ENCODE measurements at places on chromosomes 1 and 21. TPM values are rescaled to one million over a fixed set of nuclear protein-coding genes. Genes with fewer than 3 reads are reported as not detected.

HSD3B1 gene
- total RNA-seq = not detected

GABRD gene
- 1.1 TPM for total RNA-seq

MRPS15 gene
- 37.3 TPM for total RNA-seq

GRCh38 chr1:41758904-41759548, 159.7 kb downstream of the HIVEP3 start:
- peaks cover 6% of the 10 kb centered on the region for H3K4me1 ChIP-seq
- DNase-seq = no peak
- no peaks in the 10 kb centered on the region for H3K27me3 ChIP-seq
- H3K36me3 ChIP-seq = no peaks in the 10 kb centered on the region

GRCh38 chr1:234539666-234540403, 60.9 kb upstream of the TARBP1 start:
- H3K36me3 ChIP-seq = no peaks in the 10 kb centered on the region
- no peak for DNase-seq
- no peak overlapping the region for H3K4me3 ChIP-seq
- no peak overlapping the region for H3K27ac ChIP-seq
- no peaks in the 10 kb centered on the region for H3K27me3 ChIP-seq

DNA sequence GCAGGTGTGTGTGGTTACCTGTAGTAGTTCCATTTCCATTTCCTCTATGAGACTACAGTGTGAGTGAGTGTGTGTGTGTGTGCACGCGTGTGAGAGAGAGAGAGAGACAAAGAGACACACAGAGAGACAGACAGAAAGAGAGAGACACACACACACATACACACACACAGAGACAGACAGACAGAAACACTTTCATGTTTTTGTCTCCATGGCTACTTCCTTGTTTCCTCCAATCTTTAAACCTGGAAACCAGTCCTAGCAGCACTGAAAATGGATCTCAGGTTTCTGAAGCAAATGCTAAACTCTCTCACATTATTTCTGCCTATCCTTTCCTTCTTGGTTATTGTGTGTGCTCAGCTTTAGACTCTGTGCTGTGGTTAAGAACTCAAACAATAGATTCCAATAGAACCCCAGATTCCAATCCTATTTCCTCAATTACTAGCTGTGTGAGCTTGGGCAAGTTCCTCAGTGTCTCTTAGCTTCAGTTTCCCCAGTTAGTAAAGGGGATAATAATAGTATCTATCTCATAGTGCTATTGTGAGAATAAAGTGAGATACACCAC, 22.4 kb upstream of the ABCD3 start:
- no peaks in the 10 kb centered on the region for H3K4me1 ChIP-seq
- H3K36me3 ChIP-seq = no peaks in the 10 kb centered on the region
- no peak for DNase-seq
- H3K27ac ChIP-seq = no peak overlapping the region

DNA sequence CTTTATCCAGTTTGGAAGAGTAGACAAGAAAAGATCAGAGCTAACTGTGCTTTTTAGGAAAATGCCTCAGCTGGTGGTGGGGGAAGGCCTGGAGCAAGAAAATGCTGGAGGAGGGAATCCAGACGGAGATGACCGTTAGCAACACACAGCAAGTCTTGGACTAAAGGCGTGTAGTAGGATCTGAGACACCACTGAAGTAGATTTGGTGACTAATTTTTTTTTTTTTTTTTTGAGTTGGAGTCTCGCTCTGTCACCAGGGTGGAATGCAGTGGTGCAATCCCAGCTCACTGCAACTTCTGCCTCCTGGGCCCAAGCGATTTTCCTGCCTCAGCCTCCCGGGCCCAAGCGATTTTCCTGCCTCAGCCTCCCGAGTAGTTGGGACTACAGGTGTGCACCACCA, 41.2 kb downstream of the LPAR3 start:
- no peaks in the 10 kb centered on the region for H3K36me3 ChIP-seq
- peaks cover 20% of the 10 kb centered on the region for H3K4me1 ChIP-seq
- DNase-seq = no peak
- no peaks in the 10 kb centered on the region for H3K27me3 ChIP-seq
- H3K4me3 ChIP-seq = no peak overlapping the region

GRCh38 chr21:38086580-38086979, 170.2 kb upstream of the KCNJ15 start:
- no peaks in the 10 kb centered on the region for H3K36me3 ChIP-seq
- no peak overlapping the region for H3K4me3 ChIP-seq
- no peak for DNase-seq
- no peaks in the 10 kb centered on the region for H3K27me3 ChIP-seq

DNA sequence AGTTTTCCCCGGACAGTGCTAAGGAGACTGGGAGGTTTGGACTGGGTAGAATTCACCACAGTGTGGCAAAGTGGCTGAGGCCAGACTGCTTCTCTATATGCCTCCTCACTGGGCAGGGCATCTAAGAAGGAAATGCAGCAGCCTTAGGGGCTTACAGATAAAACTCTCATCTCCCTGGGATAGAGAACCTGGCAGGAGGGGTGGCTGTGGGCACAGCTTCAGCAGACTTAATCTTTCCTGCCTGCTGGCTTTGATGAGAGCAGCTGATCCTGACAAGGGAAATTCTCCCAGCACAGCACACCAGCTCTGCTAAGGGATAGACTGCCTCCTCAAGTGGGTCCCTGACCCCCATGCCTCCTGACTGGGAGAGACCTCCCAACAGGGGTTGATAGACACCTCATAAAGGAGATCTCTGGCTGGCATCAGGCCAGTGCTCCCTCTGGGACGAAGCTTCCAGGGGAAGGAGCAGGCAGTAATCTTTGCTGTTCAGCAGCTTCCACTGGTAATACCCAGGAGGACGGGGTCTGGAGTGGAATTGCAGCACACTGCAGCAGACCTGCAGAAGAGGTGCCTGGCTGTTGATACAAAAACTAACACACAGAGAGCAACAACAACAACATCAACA, 25.2 kb downstream of the KIFAP3 start:
- no peaks in the 10 kb centered on the region for H3K4me1 ChIP-seq
- peaks cover 27% of the 10 kb centered on the region for H3K36me3 ChIP-seq
- no peak for DNase-seq
- H3K27me3 ChIP-seq = no peaks in the 10 kb centered on the region

DNA sequence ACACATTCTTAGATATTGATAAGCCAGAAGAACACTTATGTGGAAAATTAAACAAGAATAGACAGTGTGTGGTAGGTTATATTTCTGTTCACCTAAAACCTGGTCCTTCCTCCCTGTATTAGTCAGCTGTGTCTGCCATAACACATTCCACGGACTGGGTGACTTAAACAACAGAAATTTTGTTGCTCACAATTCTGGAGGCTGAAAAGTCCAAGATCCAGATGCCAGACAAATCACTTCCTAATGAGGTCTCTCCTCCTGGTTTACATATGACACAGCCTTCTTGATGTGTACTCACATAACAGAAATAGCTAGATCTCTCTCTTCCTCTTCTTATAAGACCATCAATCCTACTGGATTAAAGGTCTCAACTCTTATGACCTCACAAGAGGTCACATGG, 25.7 kb downstream of the JMJD4 start:
- H3K27me3 ChIP-seq = peaks cover 4% of the 10 kb centered on the region
- no peak for DNase-seq
- no peaks in the 10 kb centered on the region for H3K4me1 ChIP-seq
- no peak overlapping the region for H3K27ac ChIP-seq
- H3K36me3 ChIP-seq = no peaks in the 10 kb centered on the region
- H3K4me3 ChIP-seq = no peak overlapping the region

Data from T-cell (primary cell).